ENCODE measurements at places on chromosomes 4 and X. TPM values are rescaled to one million over a fixed set of nuclear protein-coding genes. Genes with fewer than 3 reads are reported as not detected.

The GC gene
- polyA plus RNA-seq, result not detected

The TSPYL2 gene
- 42.2 TPM for polyA plus RNA-seq

The KLHL5 gene
- polyA plus RNA-seq, result 27.6 TPM

The GPR173 gene
- polyA plus RNA-seq, result 0.42 TPM

The GAGE12F gene
- not detected for polyA plus RNA-seq

The ASMT gene
- polyA plus RNA-seq, result 0.09 TPM

The ARMCX6 gene
- 34.4 TPM for polyA plus RNA-seq

The SSX2 gene
- not detected for polyA plus RNA-seq

The GRPR gene
- not detected for polyA plus RNA-seq

The FGF13 gene
- polyA plus RNA-seq, result 6.1 TPM

The HTT gene
- polyA plus RNA-seq, result 10.2 TPM

The LARP7 gene
- polyA plus RNA-seq, result 52.5 TPM

The FAM184B gene
- polyA plus RNA-seq, result under 0.01 TPM

The IGFBP7 gene
- polyA plus RNA-seq, result 153 TPM

The LANCL3 gene
- 0.22 TPM for polyA plus RNA-seq

The IL1RAPL1 gene
- polyA plus RNA-seq, result not detected

The FRAS1 gene
- 0.48 TPM for polyA plus RNA-seq

The NPNT gene
- 20.4 TPM for polyA plus RNA-seq

The SLC25A14 gene
- polyA plus RNA-seq, result 7.0 TPM

The TLR1 gene
- 4.1 TPM for polyA plus RNA-seq

The OR13H1 gene
- polyA plus RNA-seq, result not detected

The FGF2 gene
- polyA plus RNA-seq, result 0.46 TPM

The SYTL4 gene
- 3.5 TPM for polyA plus RNA-seq

The SLC9B2 gene
- 14.5 TPM for polyA plus RNA-seq

The NXF2 gene
- not detected for polyA plus RNA-seq

The FRMD7 gene
- not detected for polyA plus RNA-seq

The RGN gene
- 6.0 TPM for polyA plus RNA-seq

Data from adipose tissue (tissue), 3 donors.